CD4-positive, alpha-beta T cell treated with Interleukin-15 for 1 hour (primary cell): ENCODE measurements at places on chromosomes 2 and 18.

DNA sequence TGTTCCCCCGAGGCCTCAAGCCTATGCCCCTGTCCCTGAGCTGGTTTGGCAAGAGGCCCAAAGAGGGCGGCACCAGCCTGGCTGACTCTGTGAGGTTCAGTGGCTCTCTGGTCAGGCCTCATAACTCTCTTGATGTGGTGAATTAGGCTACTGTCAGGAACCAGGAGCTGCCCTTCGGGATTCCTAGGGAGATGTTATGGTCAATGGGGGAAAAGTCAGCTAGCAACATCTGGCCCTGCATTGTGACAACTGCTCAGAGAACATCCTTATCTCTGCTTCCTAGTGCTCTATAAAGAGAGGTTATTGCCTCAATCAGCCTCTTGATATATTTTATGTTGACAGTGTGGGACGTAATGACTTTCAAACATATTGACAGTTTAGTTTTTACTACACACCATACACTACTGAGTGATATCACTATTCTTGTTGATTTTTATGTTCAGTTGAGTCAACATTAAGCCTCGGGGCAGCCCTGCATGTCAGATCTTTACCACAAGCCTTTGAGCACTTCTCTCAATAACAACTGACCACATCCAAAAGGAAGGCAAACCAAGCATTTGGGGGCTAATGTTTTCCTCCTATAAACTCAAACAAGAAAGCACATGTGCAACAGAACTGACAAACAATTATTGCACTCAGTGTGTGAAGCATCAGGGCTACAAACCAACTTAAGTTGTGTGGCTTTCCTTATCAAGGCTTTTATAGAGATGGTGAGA is 448.3 kb upstream of the SLC14A2 start:
- DNase-seq = no peak

DNA sequence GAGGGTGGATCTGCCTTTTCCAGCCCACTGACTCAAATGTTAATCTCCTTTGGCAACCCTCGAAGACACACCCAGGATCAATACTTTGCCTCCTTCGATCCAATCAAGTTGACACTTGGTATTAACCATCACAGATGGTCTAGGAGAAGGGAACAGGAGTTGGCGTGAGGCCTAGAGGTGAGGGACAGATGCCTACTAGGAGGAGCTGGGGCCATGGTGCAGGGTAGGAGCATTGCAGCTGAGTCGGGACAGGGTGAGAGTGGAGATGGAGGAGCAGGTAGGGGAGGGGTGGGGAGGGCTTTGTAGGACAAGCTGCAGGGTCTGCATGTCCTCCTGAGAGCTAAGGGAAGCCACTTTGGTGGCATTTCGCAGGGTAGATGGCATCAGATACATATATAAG is 140.0 kb downstream of the VAPA start:
- no peak for DNase-seq

GRCh38 chr2:240818293-240819125 is 1.5 kb downstream of the KIF1A start:
- DNase-seq = no peak

- DNase-seq = no peak
These were observed 7.3 kb downstream of the IRS1 start for GRCh38 chr2:226792155-226792881.

GRCh38 chr18:22871809-22872525 is 61.2 kb upstream of the RBBP8 start:
- no peak for DNase-seq

DNA sequence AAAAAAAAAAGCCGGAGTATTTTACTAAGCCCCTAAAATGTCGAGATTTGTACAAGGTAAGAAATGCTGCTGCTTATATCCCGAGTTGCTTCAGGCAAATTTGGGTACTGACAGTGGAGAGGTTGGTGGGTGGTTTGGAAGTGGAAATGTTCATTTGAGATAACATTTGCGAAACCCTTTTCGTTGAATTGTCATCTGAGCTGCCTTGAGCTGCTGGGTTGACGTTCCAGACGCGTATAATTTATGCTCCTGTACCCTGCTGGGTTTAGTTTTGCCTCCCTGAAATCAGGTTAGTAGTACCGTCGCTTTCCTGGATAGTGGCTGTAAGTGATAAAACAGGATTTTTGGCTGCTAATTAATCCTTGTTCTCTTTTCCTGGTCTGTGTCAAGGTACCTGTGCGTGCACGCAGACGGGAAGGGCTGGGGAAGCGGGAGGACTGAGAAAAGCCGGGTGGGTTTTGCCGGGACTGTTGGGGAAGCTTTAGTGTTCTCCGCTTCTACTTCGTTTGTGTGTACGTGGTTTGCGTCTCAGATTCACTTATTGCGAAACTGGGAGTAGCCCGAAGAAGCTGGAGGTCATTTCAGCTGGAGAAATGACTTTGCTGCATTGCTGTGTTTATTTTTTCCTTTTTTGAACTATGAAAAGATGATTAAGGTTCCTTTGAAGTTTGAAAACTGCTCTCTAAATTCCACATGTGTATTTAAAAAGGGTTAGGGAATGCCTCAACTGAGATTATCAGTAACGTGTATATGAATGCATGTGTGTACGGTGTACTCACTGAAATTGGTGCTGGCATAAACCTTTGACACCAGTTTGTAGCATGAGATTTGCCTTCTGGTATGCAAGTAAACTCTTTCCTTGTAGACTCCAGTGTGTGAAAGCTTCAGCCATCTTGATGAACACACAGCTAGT is 709 bp downstream of the UGP2 start:
- no peak for DNase-seq

GRCh38 chr18:37465958-37466357 is 99.6 kb downstream of the CELF4 start:
- DNase-seq = no peak

DNA sequence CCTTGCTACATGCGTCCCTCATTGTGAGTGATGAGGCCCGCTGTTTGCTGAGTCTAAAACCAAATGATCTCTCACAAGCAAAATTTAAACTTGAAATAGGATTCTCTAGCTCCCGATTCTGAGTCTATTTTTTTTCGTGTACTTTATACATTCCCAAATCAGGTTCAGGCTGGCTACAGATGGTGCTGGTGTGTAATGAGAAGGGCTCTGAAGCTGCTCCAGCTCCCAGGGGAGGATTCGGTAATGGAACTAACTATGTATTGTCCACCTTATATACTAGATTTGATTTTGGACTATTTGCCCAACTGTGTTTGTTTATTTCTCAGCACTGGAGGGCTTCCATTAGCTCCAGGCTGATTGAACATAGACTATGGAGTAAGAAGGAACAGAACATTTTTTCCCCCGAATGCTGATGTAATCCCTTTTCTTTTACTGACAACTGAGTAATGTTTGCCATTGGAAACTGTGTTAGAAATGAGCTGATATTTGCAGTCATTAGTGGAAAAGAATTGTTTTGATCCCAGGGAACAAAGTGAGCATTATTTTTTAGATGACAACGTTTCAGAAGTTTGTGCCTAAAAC is 274.0 kb upstream of the FIGN start:
- DNase-seq = no peak

DNA sequence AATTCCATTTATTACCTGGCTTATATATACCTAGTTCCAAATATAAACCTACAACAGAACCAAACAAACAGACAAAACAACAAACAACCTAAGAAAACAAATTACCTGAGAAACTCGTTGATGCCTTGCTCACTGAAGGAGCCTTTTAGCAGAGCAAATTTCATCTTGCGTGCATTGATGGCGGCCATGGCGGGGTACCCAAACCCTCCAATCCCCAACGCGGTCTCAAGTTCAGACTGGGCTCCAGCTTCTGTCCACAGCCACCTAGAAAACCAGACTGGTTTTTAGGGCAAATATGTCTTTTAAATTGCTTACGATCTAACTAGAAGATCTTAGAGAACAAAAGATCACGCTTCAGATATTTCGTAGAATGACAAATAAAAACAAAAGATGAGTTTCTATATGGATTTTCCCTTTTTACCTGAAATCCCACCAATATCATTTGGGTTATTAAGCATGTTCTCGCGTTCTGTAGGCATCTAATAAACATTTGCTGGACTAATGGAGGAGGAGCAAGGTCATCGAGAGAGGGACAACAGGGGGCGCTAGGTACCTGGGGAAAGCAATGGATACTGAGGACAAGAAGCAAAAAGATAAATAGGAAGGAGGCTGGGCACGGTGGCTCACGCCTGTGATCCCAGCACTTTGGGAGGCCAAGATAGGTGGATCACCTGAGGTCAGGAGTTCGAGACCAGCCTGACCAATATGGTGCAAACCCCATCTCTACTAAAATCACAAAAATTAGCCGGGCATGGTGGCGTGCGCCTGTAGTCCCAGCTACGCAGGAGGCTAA is 25.2 kb downstream of the PDIA6 start:
- no peak for DNase-seq

GRCh38 chr2:110662560-110662959 is 15.3 kb downstream of the BUB1 start:
- DNase-seq = no peak

- no peak for DNase-seq
These were observed 171.0 kb downstream of the SRBD1 start for GRCh38 chr2:45439788-45440773.
